Left ventricle myocardium inferior (tissue), 1 donor: ENCODE measurements at places on chromosomes 12 and 14.

GRCh38 chr12:119375075-119375882 is 40.8 kb downstream of the CCDC60 start:
- DNase-seq, result no peak

GRCh38 chr14:100770605-100771120 is 44.0 kb downstream of the DLK1 start:
- no peak for DNase-seq

GRCh38 chr12:5437182-5437583 is 5.3 kb downstream of the NTF3 start:
- no peak for DNase-seq

DNA sequence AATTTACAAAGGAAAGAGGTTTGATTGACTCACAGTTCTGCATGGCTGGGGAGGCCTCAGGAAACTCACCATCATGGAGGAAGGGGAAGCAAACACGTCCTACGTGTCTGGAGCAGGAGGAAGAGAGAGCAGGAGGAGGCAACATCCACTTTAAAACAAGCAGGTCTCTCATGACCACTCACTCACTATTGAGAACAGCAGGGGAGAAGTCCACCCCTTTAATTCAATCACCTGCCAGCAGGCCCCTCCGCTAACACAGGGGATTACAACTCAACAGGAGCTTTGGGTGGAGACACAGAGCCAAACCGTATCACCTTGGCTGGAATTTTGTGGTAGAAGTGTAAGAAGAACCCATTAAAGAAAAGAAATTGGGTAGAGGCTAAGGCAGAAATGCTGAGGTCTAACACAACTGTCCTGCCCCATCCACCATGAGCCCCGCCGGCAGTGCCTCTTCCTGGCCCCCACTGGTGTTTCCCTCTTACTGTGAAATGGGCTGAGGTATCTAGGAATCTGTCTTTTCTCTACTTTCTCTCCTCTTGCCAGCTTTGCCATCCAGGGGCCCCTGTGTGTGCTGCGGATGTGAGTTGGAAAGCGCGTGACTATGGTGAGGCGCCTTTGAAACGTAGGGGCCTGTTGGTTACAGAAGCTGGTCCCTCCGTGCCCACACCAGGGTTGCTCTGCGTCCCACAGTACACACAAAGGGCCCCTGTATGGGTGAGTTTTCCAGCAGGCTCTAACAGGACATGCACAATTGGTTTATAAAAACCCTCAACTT is 108.0 kb upstream of the TMEM132D start:
- no peak for DNase-seq

DNA sequence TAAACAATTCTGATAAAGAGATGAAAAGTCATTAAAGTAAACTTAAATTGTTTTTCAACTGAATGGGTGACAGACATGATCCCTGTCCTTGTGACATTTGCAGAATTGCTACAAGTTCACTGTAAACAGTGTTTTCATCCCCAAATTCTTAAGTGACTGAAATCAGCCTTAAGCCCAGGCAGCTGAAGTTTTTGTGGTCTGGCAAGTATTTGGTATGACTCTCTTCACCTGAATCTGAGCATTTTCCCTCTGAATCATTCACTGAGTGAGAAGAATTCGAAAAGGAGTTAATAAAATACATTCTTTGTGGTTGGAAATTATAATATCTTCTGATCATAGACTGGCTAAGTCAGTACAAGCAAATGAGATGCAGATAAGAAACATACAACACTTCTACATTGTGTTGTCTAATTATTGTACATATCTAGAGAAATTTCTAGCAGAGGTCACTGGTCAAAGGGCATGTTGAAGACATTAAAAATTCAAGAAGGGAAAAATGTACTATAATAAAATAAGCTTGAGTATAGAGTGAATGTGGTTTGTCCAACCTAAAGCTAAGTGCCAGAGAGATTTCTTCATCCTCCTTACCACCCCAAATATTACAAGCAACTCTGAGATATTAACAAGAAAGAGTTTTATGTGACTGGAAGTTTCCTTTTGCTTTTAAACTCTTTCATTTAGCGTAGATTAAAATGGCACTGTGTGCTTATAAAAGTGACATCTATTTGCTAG is 177.8 kb upstream of the DIO2 start:
- no peak for DNase-seq

DNA sequence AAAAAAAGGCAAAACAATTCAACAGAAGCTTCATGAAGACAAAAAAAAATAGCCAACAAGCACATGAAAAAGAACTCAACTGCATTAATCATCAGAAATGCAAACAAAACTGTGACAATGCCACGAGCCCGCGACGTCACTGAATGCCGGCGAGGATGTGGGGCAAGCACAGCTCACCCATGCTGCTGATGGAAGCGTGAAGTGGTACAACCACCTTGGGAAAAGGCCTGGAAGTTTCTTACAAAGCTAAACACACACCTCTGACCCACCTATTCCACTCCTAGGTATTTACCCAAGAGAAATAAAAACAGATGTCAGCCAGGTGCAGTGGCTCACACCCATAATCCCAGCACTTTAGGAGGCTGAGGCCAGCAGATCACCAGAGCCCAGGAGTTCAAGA is 10.5 kb downstream of the BTBD6 start:
- no peak for DNase-seq

- no peak for DNase-seq
These were observed 18.7 kb upstream of the TAS2R14 start for GRCh38 chr12:10957741-10958140.

- no peak for DNase-seq
These were observed 474 bp downstream of the KCNK10 start for GRCh38 chr14:88322504-88323085.

- DNase-seq, result peak; percentile 68
These were observed 7.5 kb downstream of the ITGA5 start for GRCh38 chr12:54411391-54412241.

GRCh38 chr12:82959821-82960220 is 273.1 kb downstream of the TMTC2 start:
- no peak for DNase-seq

DNA sequence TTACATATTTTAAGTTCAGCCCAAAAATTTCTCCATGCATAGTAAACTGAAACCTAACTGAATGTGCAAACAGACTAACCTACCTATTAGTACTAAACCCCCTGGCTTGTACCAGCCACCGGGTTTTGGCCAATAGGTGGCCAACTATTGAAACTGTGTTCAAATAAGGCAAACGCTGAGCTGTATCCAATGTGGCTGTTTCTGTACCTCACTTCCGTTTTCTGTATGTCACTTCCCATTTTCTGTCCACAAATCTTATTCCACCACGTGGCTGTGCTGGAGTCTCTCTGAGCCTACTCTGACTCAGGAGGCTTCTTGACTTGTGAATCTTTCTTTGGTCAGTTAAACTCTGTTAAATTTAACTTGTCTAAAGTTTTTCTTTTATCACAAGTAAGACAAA is 6.0 kb upstream of the FBXO34 start:
- DNase-seq, result no peak

- no peak for DNase-seq
These were observed 217.3 kb upstream of the CRY1 start for GRCh38 chr12:107310621-107311020.

DNA sequence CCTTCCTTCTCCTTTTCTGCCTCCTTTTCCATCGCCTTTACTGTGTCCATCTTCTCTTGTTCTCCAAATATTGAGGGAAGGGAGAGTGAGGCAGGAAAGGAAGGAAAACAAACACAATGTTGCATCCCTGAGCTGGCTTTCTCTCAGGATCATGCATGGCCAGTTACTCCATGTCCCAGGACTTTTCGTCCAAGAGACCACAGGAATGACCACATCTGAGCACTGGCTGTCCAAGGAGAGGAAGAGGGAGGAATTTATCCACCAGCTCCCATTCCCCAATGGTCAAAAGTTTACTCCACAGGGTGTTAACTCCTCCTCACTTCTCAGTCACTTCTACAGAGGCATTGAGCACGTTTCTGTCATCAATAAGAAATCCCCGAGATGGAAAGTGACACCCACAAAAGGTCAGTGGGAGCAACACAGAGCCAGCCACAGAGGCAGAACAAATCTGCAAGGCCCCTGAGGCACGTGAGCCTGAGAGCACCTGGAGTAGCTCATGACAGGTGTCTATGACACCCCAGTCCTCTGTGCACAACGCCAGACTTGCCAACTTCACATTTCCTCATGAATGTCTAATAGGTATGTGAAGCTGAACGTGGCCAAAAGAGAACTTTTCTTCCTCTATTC is 177.3 kb upstream of the NUDT4 start:
- no peak for DNase-seq

DNA sequence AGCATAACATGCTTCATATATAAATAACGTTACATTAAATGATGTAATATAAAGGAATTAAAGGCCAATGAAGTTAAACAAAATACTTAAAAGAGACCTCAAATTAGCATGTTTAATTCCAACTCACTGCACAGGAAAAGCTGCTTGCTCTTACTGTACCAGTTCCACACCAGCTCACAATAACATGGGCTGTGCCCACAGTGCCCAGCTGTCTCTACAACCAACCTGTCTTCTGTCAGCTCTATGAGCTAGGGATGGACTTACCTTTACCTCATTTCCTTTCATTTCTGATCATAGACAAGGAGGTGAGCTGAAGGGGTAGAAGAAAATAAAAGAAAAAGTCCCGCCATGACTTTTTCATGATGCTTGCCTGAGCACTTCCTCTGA is 64.8 kb downstream of the NKX2-1 start:
- no peak for DNase-seq

DNA sequence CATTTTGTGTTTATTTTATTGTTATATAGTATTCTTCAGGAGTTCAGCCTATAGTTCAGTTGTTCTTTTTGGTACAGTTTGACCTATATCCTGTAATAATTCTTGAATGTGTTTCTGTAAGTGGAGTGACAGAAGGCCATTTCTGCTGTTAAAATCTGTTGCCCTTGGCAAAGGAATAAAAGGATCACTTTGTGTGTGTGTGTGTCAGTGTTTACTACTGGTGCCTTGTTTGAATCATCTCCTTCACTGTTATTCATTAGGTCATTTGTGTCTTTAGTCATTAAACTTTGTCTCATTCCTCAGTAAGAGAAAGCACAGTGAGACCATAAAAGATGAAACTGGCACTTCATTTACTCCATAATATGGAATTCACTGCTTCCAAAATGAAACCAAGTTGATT is 130.7 kb downstream of the TMTC2 start:
- DNase-seq, result no peak

GRCh38 chr12:82522762-82523161 is 163.9 kb upstream of the TMTC2 start:
- DNase-seq, result no peak

DNA sequence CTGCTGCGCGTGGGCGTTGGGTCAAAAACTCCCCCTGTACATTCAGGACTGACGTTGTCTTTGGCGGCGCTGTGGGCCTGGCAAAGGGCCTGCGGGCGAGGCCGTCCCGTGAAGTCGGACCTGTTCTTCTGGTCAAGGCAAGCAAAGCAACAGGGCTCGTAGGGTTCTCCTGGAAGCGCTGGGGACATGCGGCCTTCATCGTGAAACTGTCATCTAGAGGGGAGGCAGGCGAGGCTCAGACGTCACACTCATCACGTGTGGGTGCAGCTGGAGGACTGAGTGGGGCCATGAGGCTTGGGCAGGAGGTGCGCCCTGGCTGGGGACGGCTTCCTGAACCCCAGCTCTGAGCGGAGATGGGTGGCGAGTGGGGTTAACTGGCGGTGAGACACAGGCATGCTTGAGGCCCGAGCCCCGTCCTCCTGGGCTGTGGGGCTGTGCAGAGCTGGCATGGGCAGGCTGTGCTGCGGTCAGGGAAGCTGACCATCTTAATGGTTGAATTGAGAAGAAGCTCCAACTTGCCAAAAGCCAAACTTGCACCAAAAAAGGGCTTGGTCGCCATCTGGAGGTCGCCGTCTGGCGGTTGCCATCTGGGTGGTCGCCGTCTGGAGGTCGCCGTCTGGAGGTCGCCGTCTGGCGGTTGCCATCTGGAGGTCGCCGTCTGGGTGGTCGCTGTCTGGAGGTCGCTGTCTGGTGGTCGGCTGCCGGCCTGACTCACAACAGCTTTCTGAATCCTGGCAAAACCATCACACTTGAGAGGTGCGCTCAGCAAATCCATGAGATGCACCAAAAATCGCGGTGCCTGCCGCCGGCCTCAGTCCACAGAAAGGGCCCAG is 66.2 kb downstream of the NOC4L start:
- no peak for DNase-seq

DNA sequence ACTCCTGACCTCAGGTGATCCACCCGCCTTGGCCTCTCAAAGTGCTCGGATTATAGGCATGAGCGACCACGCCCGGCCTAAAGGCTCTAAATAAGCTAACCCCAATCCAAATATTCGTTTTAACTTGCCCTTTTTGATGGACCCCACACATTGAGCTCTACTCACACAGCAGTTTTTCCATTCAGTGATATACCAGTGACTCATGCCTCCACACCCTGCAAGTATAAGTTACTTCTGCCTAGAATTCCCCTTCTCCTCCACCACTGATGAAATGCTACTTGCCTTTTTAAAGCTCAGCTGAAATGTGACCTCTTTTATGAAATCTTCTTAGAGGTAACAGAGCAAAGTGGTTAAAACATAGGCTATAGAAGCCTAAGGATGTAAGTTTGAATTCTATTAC is 68.8 kb downstream of the EXOC5 start:
- DNase-seq, result no peak

- no peak for DNase-seq
These were observed 8.5 kb downstream of the KRT85 start for GRCh38 chr12:52358575-52359350.

GRCh38 chr12:59084511-59085375 is 164.4 kb upstream of the LRIG3 start:
- no peak for DNase-seq

DNA sequence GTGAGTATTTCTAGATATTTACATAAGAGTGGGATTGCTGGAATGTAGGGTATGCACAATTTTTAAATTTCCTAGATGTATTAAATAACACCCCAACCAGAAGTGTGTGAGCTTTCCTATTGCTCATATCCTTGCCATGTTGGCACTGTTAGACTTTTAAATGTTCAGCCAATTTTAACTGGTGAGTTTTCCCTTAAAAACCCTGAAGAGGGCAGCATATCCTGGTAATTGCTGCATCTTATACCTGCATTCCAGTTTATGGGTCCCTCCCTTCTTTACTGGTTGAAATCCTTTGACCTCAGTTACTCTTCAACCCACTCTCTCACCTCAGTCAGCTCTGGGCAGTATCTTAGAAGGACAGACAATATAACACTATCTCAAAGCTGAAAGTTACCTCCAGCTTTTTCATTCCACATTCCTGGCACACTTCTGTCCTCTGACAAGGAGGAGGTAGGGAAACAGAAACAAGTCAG is 270.6 kb downstream of the PAWR start:
- no peak for DNase-seq

DNA sequence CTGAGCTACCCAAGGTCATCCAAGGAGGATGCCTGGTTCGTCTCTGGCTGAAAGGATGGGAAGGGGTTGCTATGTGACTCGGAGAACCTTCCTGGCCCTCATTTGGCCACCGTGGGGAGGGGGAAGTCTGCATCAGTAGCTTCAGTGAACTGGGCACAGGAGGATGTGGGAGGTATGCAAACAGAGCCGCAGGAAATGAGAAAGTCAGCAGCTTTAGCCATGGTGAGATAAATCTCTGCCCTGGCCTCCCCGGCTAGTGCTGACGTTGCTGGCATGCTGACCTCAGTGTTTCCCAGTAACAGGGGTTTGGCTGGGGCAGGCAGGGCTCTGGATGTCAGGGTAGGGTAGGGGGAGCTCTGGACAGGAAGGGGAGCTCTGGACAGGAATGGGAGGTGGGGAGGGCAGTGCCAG is 2.3 kb upstream of the CEBPE start:
- no peak for DNase-seq
